NCI-H1417 (cell line): ENCODE measurements at places on chromosomes 2 and 18.
A peak's percentile ranks its signal among the peaks of the same experiment; 100 is the strongest.

DNA sequence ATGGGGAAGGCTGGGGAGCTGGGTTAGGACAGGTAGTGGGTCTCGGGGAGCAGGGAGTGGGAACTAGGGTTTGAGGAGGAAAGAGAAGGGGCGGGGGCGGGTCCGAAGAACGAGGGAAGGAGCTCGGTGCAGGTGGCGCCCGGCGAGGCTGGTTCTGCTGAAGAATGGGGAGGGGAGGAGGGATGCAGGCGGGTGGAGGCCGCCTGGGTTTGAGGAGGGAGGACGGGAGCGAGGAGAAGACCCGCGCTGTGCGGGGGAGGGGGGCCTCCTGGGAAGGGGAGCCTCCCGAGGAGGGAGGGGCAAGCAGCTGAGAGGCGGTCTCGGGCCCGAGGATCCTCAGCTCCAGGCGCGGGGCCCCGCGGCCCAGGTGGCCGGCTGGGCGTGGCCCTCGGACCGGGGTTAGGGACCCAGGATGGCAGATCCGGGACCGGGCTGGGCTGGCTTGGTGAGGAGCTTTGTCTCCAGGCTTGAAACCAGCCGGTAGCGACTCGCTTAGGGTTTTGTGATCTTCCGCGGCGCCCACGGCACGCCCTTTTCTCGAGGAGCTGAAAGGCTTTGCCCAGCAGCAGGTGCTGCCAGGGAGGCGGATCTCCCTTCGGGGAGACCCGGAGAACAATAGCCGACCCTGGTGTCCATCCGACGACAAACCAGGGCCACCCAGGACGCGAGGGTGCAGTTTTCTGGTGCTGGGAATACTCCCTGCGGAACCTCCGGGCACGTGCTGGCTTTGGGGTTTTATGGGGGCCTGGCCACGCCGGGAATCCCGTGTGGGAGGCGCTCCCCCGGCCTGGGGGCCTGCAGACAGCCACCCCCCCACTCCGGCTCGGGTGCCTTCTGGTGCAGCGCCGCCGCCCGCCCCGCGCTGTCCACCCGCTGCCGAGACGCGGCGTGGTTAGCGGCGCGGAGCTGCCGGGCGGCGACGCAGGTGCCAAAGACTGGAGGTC lies 1.4 kb downstream of the DPYSL5 start:
- DNase-seq, result peak; percentile 92

- peak; percentile 56 for DNase-seq
Measured at GRCh38 chr2:98412751-98413458, 31.8 kb upstream of the INPP4A start.

GRCh38 chr2:120587279-120587996 lies 148.2 kb upstream of the GLI2 start:
- peak; percentile 74 for DNase-seq

DNA sequence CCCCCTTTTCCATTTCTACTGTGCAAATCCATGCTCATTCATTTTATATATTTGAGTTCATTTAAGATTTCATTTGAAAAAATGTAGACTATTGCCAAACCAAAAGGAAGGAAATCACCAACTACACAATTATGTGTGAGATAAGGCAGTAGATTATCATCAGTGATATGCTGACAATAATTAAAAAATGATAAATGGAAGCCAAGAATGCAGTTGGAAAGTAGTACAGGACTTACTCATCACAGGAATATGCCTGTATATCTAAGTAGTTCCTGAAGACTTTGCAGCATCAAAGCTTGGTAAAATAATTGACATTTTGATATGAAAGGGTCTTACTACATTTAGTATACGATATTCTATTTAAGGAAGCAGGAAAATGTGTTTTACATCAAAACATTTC lies 166.1 kb upstream of the OTX1 start:
- DNase-seq, result no peak

GRCh38 chr2:29405266-29405665 lies 290.1 kb downstream of the CLIP4 start:
- DNase-seq, result no peak
